ENCODE measurements at places on chromosomes 11 and 22. TPM values are rescaled to one million over a fixed set of nuclear protein-coding genes. Genes with fewer than 3 reads are reported as not detected.

SLC22A8 gene
- not detected for total RNA-seq

DNA sequence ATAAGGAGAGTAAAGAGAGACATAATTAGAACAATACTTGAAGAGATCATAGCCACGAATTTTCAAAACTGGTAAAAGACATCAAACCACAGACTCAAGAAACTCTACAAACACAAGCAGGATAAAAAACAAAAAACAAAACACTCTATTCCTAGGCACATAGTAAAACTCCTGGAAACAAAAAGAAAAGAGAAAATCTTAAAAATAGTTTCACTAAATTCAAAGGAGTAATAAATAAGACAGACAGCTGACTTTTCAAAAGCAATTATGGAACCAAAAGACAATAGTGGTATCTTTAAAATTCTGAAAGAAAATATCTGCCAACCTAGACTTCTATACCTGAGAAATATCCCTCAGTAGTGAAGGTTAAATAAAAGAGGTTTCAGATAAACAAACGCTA is 9.2 kb upstream of the NARS2 start:
- DNase-seq = no peak
- no peaks in the 10 kb centered on the region for H3K27me3 ChIP-seq
- H3K36me3 ChIP-seq = no peaks in the 10 kb centered on the region
- no peak overlapping the region for H3K27ac ChIP-seq

DNA sequence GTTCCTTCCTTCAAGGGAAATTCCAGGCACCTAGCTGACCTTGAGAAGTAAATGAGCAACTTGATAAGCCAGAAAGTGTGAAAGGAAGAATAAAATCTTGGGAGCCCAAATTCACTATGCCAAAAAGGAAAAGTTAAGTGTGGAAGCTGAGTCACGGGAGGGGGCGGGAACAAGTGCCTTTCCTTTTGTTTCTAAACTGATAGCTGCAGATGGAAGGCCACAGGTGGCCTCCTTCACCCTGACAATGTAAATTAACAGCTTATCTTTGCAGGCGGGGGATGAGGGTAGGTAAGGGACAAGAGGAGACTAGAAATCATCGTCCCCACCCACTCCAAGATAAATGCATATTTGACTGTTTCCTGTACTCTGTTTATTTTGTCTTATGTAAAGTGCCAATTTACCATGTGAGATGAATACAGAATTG is 36.4 kb upstream of the TREH start:
- H3K4me1 ChIP-seq = peaks cover 4% of the 10 kb centered on the region
- H3K27me3 ChIP-seq = no peaks in the 10 kb centered on the region
- H3K4me3 ChIP-seq = no peak overlapping the region

DNA sequence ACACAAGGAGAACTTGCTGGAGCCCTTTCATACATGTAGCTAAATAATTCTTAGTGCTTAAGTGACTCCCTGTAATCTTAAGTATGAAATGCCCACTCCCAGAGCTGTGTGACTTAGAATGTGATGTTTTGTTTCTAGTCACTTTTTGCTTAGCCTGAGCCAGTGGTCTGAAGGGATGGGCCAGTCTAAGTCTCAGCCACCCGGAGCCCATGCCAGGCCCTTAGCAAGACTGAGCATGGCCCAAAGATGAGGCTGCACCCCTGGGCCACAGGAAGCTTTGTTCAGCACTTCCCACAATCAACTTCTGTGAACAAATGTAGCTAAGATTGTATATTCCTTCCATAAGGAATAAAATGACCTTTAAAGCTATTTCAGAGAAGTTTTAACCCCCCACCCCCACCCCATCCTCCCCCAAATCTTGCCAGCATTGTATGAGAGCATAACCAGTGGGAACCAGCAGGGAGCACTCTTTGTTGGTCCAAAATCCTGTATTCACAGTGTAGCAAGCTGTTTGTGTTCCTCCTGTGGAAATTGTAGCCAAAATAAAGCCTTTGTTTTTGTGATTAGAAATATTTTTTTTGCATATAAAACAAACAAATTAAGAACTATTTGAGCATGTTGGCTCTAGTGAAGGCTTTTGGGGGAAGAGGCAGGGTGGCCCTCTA is 73.8 kb upstream of the GAL start:
- no peaks in the 10 kb centered on the region for H3K4me1 ChIP-seq
- no peak for DNase-seq
- H3K36me3 ChIP-seq = peaks cover 12% of the 10 kb centered on the region
- H3K27ac ChIP-seq = no peak overlapping the region

NNMT gene
- total RNA-seq = not detected

DNA sequence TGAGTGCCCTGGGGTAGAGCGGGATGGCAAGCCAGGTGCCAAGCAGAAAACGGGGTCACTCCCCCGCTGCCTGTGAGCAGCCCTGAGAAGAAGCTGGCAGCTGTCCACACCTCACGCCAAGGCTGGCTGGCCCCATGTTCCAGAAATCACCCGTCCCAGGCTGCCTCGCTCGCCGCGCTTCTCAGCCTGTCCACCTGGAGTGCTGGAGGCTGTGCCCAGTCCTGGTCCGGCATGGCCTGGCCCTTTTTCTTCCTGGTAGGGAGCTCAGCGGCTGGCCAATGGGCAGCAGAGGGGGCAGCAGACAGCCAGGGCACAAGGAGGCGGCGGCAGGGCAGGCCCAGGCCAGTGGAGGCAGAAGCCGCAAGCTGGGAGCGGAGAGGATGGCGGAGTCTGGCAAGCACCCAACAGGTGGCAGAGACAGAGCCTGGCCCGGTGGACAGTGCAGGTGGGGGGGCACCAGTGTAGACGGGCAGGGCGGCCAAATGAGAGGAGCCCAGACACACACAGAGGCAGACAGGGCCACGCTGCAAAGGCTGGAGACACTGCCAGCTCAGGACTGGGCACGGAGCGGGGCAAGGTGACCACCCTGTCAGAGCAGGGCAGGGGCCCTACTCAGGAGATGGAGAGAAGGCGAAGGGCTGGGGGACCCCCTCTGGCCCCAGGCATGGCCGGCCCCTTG is 37.2 kb upstream of the TH start:
- H3K27ac ChIP-seq = no peak overlapping the region
- H3K36me3 ChIP-seq = no peaks in the 10 kb centered on the region
- H3K27me3 ChIP-seq = peaks cover 6% of the 10 kb centered on the region
- DNase-seq = no peak

DNA sequence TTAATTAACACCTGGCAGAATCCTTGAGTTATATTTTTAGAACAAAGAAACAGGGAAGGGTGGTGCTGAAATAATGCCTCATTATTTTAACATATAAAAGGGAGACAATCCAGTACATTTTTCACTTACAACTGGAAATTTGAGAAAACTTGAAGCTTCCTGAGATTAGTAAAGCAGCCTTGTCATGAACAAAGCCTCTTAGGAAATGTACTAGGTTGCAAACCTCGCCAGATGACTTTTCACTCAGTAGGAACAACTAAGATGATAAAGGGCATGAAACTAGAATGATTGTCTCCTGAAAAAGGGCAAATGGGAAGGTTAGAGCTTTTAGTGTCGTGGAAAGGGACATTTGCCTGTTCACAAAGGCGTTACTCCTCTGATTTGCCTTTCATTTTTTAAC is 289.6 kb downstream of the ETS1 start:
- no peak overlapping the region for H3K27ac ChIP-seq
- H3K4me3 ChIP-seq = no peak overlapping the region
- no peaks in the 10 kb centered on the region for H3K36me3 ChIP-seq
- DNase-seq = no peak

DNA sequence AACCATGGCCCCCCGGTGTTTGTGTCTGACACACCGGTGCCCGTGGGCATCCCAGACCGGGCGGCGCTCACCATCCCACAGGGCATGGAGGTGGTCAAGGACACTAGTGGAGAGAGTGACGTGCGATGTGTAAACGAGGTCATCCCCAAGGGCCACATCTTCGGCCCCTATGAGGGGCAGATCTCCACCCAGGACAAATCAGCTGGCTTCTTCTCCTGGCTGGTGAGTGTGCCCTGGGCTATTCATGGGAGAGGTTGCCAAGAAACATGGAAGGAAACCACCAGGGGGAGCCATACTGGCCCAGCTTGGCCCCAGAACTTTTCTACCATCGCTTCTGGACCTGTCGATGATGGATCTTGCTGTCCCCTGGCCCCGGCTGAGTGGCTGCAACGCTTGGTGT is 36.5 kb downstream of the PRDM11 start:
- no peak overlapping the region for H3K4me3 ChIP-seq
- peak; percentile 62 for DNase-seq
- no peak overlapping the region for H3K27ac ChIP-seq
- no peaks in the 10 kb centered on the region for H3K4me1 ChIP-seq
- H3K27me3 ChIP-seq = no peaks in the 10 kb centered on the region

DNA sequence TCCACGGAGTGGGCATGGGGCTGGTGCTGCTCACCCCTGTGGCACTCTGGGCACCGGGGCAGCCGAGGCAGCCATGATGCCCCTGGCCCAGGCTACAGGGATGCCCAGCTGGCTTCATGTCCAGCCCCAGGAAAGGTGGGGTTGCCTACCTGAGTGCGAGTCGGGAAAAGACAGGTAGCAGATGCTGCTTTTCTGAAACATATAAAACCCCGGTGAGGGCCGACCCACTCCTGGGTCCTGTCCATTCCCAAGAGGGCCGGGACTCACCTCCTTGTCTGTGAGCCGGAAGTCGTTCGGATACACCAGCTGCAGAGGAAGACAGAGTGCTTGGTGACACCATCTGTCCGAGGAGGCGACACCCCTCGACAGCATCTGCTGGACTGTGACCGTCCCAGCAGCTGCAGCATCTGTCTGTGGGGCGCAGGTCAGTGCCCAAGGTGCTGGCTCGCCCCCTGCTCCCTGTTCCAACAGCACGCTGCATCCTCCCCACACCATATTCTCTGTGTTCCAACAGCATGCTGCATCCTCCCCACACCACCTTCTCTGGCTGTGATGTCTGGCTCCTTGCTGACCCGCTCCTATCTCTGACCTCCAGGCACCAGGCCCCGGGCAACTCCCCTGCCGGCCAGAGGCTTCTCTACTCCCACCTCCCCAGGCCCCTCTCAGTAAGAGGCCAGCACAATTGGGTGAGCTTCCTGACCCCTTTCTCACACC is 8.0 kb downstream of the DENND6B start:
- H3K27ac ChIP-seq = no peak overlapping the region
- no peak for DNase-seq
- no peak overlapping the region for H3K4me3 ChIP-seq
- no peaks in the 10 kb centered on the region for H3K36me3 ChIP-seq
- H3K27me3 ChIP-seq = no peaks in the 10 kb centered on the region

UBQLN3 gene
- total RNA-seq = not detected

- H3K4me1 ChIP-seq = peaks cover 15% of the 10 kb centered on the region
- peak; percentile 91 for DNase-seq
- no peak overlapping the region for H3K27ac ChIP-seq
- H3K36me3 ChIP-seq = no peaks in the 10 kb centered on the region
- no peak overlapping the region for H3K4me3 ChIP-seq
Measured at GRCh38 chr11:44927174-44927661, 23.5 kb downstream of the TP53I11 start.

DNA sequence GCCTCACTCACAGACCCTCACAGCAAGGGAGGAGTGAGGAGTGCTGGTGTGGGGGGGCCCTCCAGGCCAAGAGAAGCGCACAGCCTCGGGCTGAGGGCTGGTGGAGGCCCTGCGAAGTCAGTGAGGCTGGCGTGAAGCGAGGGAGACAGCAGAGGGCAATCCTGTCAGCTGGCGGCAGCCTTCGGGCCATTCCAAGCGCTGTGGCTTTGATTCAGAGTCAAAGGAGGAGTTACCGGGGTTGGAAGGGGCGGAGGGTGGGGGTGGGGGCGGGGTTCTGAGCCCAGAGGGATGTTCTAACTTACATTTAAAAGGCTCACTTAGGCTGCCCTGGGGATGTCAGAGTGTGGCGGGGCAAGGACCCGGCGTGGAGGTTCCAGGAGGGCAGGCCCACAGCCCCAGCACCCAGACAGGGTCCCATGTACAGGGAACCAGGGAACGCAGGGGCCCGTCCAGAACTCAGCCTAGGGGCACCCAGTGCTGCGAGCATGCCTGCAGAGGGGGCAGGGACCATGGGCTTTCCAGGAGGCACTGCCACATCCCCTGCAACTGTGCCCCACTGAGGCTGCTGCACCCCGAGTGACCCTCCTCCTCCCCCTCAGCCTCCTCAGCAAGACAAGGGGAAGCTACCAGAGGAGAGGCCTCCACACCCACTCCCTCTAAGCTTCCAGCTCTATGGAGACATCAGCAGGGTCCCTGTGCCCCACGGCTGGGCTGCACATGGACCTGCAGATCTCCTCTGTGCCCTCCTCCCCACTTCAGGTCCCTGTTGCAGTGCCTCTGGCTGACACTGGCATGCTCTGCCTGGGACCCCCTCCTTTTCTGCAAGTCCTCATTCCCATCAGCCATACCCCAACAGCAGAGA is 39.7 kb upstream of the TTLL12 start:
- H3K4me1 ChIP-seq = peaks cover 12% of the 10 kb centered on the region
- H3K27ac ChIP-seq = no peak overlapping the region
- H3K27me3 ChIP-seq = peaks cover 3% of the 10 kb centered on the region

- H3K27ac ChIP-seq = no peak overlapping the region
- H3K36me3 ChIP-seq = no peaks in the 10 kb centered on the region
- no peaks in the 10 kb centered on the region for H3K27me3 ChIP-seq
- DNase-seq = no peak
Measured at GRCh38 chr22:47151490-47151889, 389.0 kb downstream of the TBC1D22A start.

GRCh38 chr11:2382936-2383851 is 6.1 kb downstream of the CD81 start:
- DNase-seq = no peak
- no peaks in the 10 kb centered on the region for H3K36me3 ChIP-seq
- peaks cover 14% of the 10 kb centered on the region for H3K4me1 ChIP-seq
- no peak overlapping the region for H3K27ac ChIP-seq
- H3K4me3 ChIP-seq = no peak overlapping the region
- H3K27me3 ChIP-seq = no peaks in the 10 kb centered on the region

- no peak overlapping the region for H3K27ac ChIP-seq
- H3K4me1 ChIP-seq = no peaks in the 10 kb centered on the region
- no peaks in the 10 kb centered on the region for H3K27me3 ChIP-seq
- H3K36me3 ChIP-seq = no peaks in the 10 kb centered on the region
Measured at GRCh38 chr11:111623527-111624030, 21.3 kb downstream of the SIK2 start.

DNA sequence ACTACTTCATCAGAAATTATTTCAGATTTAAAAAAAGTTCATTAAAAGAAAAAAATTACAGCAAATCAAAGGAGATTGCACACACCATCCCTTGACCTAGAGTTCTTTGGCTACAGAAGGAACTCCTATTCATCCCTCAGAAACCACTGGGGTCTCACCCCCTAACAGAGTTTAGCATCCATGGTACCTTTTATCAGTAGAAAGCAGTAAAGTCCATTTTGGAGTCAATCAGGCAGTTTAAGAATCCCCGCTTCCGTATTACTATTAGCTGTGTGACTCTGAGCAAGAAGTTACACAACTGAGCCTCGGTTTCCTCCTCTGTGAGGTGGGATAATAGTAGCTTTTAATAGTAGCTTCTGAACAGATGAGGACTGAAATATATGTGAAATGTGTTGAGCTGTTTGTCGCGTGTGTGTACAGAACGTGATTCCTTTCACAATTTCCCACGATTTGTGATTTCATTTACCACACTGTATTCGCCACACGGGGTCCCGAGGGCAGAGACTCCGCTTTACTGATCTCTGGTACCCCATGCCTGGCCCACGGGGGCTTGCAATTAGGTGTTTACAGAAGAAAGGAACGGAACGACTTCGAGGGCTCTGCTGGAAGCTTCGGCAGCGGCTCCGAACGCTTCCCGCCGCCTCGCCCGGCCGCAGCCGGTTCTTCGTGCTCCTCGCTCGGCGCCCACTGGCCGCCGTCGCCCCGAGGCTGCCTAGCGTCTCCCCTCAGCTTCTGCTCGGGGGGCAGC is 72.5 kb upstream of the ZBED5 start:
- H3K36me3 ChIP-seq = no peaks in the 10 kb centered on the region
- H3K27me3 ChIP-seq = peaks cover 9% of the 10 kb centered on the region
- no peak overlapping the region for H3K27ac ChIP-seq
- H3K4me3 ChIP-seq = peak overlapping the region; percentile 44
- DNase-seq = no peak
- peaks cover 5% of the 10 kb centered on the region for H3K4me1 ChIP-seq

KCNE3 gene
- 3.5 TPM for total RNA-seq

Data from H1 (cell line).